Omental fat pad (tissue), 4 donors: ENCODE measurements at places on chromosomes 7 and 10.
A peak's percentile ranks its signal among the peaks of the same experiment; 100 is the strongest.

- DNase-seq: peak; percentile 52
Observed at GRCh38 chr10:17025444-17026295, 103.9 kb downstream of the CUBN start.

GRCh38 chr7:36490419-36490830 is 100.8 kb downstream of the ANLN start:
- DNase-seq: no peak

DNA sequence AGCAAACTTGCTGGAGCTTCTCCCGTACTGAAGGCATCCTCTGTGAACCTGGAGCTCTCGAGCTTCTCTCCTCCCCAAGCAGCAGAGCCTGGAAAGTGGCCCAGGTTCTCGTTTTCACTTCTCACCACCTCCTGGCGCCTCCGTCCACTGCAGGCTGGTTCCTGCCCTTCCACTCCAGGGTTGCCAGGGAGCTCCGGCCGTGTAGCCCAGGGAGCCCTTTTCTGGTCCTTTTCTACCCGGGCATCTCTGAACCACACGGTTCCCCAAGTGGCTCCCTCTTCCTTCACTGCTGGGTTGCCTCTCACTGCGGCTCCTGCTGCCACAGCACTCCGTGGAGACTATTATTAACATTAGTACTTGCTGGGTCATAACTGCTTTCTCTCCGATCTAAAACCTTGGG is 208.6 kb upstream of the PPP2R2D start:
- DNase-seq: no peak

GRCh38 chr7:69399401-69399800 is 198.9 kb upstream of the AUTS2 start:
- no peak for DNase-seq

DNA sequence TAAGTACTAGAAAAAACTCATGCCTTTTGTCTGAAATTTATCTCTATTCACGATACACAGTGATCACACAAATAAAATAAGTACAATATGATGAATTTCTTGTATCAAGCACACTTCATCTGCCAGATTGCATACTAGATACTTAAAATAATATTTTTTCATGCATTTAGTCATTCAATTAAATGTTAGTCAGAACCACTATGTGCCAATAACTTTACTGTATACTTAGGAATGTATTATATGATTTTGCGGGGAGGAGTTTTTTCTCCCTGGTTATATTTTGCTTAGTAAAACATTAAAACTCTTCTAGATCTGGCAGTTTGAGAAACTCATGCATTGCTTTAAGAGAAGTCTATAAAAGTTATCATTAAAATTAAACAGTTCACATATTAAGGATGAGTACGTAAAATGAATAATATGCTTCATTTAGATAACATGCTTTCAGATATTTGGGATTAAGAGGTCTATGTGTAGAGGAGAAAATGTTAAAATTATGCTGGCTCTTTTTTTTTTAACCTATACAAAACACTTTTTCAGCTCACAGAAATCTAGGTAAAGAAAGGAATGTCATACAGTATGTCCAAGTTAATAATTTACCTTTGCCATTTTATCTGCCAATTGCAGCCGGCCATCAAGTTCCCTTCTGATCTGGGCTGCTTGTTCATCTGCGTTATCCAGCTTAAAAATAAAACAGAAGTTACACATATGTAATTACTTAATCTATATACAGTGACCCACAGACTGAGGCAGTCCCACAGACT is 70.1 kb downstream of the RNF133 start:
- no peak for DNase-seq

DNA sequence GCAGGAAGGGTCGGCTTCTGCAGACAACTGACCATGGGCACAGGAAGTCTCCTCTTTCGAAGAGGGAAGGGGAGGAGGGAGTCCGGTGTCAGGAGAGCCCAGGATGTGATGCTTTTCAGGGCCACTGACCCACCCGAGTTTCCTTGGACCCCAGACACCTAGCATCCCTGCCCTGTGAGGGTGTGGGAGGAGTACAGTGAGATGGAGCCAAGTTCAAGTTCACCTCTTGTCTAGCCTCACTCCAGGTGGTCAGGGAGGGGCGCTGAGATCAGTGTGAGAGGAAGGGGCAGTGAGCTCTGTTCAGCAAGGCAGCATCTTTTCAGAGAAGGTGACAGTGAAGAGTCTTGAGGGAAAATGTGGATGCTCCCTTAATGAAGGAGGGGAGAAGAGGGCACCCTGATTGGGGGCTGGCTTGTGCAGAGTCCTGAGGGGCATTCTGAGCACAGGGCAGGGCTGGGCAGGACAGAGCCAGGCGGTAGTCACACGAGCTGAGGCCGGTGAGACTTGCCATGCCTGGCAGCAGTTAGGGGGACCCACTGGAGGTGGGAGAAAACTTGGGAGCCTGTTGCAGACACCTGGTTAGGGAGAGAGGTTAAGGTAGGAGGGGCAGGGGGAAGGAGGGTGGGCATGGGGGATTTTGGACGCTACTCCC is 49.7 kb downstream of the ADCY1 start:
- no peak for DNase-seq

GRCh38 chr7:137885678-137886077 is 38.9 kb upstream of the DGKI start:
- DNase-seq: no peak

- no peak for DNase-seq
Observed at GRCh38 chr10:96671211-96671890, 49.0 kb downstream of the PIK3AP1 start.

GRCh38 chr7:44897309-44897708 is 12.0 kb upstream of the PURB start:
- no peak for DNase-seq

GRCh38 chr7:97004247-97005182 is 838 bp upstream of the DLX6 start:
- no peak for DNase-seq

- no peak for DNase-seq
Observed at GRCh38 chr7:18553605-18554003, 58.1 kb downstream of the HDAC9 start.

- DNase-seq: no peak
Observed at GRCh38 chr10:91690412-91690811, 57.5 kb upstream of the PPP1R3C start.

DNA sequence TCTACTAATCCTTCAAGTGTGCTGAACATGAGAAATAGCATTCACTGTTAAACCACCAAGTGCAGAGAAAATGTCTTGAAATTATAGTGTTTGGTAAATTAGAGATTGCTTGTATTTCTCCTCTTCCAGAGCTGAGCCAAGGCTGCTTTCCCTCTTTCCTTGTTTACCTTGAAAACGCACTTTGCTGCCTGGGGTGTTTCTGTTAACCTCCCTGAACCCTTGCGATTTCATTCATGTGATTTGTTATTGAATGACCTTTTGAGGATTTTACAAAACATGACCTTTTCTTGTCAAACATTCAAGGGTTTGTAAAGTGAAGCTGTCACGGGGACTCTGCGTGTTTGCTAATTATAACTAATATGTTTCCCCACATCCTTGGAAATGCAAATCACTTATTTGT is 169.4 kb downstream of the LRMDA start:
- no peak for DNase-seq

GRCh38 chr7:134452991-134453473 is 5.9 kb downstream of the AKR1B1 start:
- no peak for DNase-seq

DNA sequence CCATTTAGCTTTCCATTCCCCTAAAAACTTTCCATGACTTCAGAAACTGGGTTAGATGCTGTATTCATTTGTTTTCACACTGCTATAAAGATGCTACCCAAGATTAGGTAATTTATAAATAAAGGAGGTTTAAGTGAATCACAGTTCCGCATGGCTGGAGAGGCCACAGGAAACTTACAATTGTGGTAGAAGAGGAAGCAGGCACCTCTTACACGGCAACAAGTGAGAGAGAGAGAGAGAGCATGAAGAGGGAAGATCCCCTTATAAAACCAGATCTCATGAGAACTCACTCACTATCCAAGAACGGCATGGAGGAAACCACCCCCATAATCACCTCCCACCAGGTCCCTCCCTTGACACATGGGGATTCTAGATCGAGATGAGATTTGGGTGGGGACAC is 336.8 kb downstream of the TFEC start:
- no peak for DNase-seq

- DNase-seq: no peak
Observed at GRCh38 chr7:117347962-117348672, 25.3 kb upstream of the WNT2 start.

DNA sequence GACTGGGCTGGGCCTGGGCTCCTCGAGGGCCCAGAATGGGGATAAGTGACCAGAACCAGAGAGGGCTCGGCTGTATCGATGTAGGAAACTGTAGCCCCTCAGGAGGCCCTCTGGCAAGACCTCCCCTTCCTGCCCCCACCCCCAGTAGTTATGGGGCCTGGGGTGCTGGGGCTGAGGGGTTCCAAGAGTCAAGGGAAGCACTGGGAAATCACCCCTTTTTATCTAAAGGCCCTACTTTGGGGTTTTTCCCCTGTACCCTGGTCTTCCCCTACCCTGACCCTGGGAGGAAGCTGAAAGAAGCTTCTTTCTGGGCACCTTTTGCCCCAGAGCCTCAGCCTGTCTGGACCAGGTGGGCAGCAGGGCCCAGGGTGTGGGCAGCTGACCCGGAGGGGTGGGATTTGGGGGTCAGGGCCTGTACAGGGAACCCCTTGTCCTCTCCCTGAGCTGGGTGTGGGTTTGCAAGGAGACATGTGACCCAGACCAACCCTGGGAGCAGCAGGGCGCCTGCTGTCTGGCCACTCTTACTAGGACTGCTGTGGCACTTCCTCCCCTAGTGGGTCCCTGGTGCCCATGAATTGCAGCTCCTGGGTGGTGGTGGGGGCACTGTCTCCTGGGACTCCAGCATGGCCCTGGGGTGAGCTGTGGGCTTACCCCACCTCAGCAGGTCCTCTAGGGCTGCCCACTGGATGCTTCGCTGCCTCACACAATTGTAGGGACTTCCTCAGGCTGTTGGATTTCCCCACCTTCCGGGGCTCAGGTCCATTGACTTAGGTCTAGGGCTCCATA is 1.5 kb downstream of the IRF5 start:
- no peak for DNase-seq

DNA sequence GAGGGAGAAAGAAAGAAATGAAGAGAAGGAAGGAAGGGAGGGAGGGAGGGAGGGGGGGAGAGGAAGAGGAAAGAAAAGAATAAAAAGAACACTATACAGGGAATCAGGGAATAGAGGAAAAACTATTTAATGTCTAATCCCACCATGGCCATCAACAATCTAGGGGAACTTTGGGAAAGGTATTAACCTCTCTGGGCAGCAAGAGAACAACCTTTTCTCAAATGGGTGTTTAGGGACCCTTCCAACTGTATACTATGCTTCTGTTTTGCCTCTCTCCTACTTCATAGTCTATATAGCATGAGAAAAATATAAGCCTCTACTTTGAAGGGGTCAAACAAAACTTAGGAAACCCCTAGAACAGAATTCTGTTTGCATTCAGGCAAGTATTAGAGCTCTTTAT is 54.5 kb downstream of the CHCHD3 start:
- no peak for DNase-seq

- no peak for DNase-seq
Observed at GRCh38 chr10:120279196-120279595, 177.8 kb upstream of the PLPP4 start.

DNA sequence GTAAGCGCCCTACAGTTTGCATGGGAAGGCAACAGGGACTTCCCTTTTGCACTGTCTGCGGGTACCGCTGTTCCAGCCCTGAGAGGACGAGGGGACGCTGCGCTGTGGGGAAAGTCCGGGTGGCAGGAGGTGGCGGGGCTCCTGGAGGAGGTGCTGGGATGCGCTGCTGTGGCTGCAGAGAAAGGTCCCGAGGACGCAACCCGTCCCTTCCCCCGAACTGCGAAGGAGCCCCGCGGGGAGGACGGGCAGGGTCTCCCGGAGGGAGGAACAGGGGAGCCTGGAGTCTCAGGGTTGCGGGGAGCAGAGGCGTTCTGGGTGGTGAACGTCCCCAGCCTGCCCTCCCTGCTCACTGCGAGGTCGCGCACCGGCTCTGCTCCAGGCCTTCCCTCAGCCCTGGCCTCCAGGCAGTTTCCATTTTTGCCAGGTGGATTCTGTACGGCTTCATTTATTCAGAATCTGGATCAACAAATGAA is 91.6 kb downstream of the CXCL12 start:
- DNase-seq: no peak

DNA sequence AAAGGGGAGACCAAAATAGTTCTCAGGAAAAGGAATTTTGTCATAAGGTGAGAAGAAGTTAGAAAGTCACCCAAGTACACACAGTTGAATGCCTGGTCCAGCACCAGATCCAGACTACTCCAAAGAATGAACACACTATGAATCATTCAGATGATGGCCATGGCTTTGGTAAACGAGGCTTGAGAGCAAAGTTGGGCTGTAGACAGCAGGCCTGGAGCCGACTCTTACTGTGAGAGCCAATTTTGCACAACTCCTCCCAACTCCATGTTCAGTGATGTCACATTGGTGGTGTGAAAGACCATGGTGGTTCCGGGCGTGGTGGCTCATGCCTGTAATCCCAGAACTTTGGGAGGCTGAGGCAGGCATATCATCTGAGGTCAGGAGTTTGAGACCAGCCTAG is 131.6 kb downstream of the PKD1L1 start:
- no peak for DNase-seq

DNA sequence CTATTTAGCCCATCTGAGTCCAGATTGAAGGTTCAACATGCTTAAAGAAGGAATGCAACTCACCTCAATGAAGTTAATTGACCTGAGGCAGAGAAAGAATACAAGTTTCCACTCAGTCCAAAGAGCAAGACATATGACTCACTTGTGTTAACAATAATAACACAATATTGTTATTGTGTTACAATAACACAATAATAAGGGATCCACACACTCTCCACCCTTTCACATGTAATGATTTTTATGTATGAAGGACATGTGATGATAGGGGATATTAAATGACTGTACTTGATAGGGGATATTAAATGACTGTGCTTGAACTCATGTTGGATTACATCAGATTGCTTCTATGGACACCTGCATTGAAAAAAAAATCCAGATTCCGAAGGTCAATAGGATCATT is 3.6 kb upstream of the ABCB1 start:
- DNase-seq: no peak

GRCh38 chr10:128053356-128053755 is 72.9 kb downstream of the MKI67 start:
- no peak for DNase-seq

- no peak for DNase-seq
Observed at GRCh38 chr7:28230261-28230660, 49.7 kb upstream of the JAZF1 start.

DNA sequence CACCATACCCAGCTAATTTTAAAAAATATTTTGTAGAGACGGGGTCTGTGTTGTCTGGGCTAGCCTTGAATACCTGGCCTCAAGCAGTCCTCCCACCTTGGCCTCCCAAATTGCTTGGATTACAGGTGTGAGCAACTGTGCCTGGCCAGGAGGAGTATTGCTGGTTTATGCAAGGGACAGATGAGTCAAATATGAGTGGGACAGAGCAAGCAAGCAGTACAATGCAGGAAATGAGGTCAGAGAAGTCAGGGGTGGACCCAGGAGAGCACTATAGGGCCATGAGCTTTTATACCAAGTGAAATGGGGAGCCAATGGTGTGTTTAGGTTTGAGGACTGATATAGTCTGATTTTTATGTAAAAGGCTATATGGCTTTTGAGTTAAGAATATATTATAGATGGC is 6.3 kb downstream of the TSPAN13 start:
- DNase-seq: no peak
